ENCODE measurements at places on chromosomes 5 and 9. TPM values are rescaled to one million over a fixed set of nuclear protein-coding genes. Genes with fewer than 3 reads are reported as not detected.

DNA sequence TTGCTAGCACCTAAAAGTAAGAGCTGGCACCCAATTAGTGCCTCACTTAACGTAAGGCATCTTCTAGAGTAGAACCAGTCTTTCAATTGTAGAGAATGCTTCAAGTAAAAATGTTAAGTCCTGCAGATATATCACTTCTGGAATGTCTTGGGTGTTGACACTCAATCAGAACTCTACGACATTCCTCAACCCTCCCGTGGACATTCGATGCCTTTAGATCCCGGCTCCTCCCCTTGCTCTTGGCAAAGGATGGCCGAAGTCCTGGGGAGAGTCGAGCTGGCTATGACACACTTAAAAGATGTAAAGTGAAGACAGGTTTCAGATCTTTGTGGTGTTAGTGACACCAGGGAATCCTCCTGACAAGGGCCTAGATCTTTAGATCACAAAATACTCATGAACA is 87.5 kb upstream of the ERCC6L2 start:
- DNase-seq = no peak

ZNF300 gene
- 12.4 TPM for total RNA-seq

CDH9 gene
- 0.14 TPM for total RNA-seq

ADRA1B gene
- 0.32 TPM for total RNA-seq

COL5A1 gene
- 18.6 TPM for total RNA-seq
